ENCODE measurements at places on chromosomes 6 and 20.

GRCh38 chr6:7268816-7269555, 44.0 kb downstream of the SSR1 start:
- no peak for DNase-seq

DNA sequence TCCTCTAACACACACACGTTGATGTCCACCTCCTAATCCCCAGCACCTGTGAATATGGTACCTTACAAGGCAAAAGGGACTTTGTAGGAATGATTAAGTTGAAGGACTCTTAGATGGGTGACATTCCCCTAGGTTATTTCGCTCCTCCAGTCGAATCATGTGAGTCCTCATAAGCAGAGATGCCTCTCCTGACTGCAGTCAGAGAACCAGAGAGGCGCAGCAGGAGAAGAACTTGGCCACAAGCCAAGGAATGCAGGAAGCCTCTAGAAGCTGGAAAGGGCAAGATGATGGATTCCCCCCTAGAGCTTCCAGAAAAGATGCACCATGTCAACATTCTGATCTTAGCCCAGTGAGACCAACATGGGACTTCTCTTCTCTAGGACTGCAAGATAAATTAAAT, 133.1 kb upstream of the PTPRT start:
- DNase-seq: no peak

DNA sequence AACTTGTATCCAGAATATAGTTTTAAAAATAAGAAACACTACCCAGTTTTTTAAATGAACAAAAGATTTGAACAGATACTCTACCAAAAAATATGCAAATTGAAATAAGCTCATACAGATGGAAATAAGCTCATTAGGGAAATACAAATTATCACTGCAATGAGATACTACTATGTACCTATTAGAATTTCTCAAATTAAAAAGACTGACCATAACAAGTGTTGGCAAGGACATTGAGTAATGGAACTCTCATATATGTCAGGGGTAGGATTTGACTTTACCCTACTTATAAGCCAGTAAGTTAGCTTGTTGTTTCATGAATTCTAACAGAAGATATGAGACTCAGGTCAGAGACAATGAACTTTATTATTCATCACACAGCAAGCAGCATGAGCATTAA, 9.6 kb upstream of the ASIP start:
- DNase-seq: no peak

GRCh38 chr6:126983779-126984178, 134.7 kb upstream of the RSPO3 start:
- DNase-seq: no peak

DNA sequence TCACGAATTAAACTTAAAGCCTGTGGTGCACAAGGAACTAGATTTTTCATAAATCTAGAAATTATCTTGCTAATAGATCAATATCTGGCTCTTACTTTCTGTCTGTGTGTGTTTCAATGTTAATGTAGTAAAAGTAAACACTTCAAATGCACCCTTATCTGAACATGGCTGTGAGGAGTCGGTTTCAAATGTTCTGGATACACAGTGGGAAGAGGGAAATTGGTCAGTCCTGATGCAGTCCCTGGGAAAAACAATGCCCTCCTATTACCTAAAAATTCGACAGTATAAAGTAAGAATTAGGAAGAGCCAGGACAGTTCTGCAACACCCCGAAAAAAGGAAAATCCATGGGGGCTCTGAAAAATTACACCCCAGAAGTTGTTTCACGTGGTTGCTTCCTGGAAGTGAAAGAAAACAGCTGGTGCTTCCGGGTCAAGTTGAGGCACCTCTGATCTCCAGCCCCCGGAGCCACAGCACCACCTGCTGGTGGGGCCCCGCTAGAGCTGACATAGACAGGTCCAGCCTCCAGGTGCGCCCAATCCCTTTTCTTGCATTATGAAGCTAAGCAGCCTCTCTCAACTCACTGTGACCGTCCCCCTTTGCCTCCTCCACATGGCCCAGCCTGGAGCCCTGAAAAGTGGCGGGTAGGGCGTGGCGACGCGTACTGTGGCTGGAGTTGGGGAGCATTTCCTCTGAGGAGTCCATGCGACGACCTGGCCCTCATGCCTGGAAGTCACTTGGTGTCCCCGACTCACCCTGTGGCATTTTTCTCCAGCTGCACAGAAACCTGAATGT, 8.3 kb downstream of the SEMG2 start:
- DNase-seq: no peak

GRCh38 chr20:63567136-63567385, 7.0 kb downstream of the HELZ2 start:
- no peak for DNase-seq

GRCh38 chr20:57459897-57460296, 65.0 kb downstream of the CTCFL start:
- DNase-seq: no peak

- no peak for DNase-seq
These were observed 56.1 kb downstream of the GNAS-AS1 start for GRCh38 chr20:58794510-58795180.

DNA sequence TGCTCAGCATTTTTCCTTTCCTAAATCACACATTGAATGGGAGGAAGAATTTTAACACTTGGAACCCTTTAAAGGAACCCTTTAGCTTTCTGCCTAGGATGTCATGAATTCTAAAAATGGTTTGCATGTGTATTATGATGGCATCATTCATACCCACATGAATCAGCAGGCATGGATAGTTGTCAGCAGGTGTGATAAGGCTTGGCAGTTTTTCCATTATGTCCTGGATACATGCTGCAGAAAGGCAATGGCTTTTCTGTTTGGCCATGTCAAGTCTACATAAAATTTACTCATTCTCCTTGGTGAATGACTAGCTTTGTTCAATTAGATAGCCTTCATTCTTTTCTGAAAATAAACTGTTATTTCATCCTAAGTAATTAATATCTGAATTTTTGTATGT, 353.7 kb downstream of the GRIK2 start:
- DNase-seq: no peak

GRCh38 chr6:107646176-107646575, 156.3 kb downstream of the SOBP start:
- DNase-seq: no peak

DNA sequence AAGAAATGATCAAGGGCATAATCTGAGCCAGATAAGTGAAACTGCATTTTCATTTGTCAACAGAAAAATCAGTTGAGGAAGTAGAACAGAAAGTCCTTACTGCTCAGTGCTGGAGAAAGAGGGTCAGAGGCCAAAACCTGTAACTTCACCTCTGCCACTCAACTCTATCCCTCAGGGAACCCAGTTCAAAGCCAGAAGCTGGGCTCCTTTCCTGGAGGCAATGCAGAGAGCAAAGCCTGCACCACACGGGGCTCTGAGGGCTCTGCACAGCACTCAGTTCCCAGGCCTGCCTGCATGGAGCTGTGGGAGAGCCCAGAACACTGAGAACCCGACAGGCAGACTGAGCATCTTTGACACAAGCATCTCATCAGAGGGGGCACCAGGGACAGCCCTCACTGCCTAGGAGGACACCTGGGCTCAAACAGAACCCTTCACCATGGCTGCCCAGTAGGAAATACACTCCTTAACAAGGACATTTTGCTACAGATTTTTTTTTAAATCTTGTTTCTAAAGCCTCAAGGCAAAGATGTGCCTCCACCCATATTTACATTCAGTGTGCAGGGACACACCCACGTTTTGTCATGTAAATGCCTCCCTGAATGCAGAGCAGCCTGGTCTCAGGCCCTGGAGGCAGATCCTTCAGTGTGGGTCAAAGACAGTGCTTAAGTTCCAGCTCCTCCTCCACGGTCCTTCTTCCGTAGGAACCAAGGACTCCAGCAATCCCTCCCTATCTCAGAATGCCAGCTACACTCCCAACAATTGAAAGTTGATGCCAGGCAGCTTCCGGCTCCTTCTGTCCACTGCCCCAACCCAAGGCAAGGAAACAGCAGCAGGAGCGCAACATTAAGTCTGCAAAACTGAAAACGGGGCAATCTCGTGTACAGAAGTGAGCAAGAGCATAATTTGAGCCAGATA, 6.6 kb downstream of the RNASET2 start:
- DNase-seq: no peak

GRCh38 chr6:53673162-53673727, 7.7 kb upstream of the KLHL31 start:
- DNase-seq: no peak

- DNase-seq: no peak
These were observed 114.1 kb upstream of the SNX9 start for GRCh38 chr6:157708933-157709332.

DNA sequence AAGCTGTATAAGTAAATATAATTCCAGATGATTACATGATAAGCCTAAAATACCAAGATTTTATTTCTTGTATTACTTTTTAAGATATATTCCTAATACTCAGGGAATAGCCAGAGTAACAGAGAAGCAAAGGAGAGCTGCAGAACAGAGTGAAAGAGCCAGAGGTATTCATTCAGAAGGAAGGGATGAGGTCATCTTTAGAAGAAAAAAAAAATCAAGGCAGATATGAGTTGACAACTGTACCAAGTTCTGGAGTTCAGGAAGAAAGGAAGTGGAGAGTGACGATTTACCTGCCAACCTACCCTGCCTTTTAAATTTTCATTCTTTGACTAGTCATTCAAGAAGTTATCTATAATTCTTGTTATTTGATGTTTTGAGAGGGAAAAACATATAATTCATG, 28.8 kb upstream of the NHSL1 start:
- DNase-seq: no peak

- DNase-seq: no peak
These were observed 23.1 kb downstream of the STK35 start for GRCh38 chr20:2124564-2125213.

- no peak for DNase-seq
These were observed 91.0 kb downstream of the SCP2D1 start for GRCh38 chr20:18904624-18905023.

DNA sequence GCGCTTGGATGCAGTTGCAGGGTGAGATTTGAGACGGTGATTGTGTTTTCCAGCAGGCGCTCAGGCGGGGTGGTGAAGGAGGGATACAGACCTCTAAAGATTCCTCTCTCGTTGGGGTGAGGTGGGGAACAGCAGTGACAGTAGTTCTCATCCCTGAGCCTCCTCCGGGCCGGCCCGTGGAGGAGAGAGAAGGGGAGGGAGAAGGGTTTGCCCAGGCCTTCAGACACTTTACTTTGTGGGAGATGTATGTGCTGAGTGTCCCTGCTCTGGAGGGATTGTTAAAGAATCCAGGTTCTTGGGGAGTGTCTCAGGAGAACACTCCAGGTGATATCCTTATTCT, 41.0 kb downstream of the PSMB9 start:
- DNase-seq: no peak

GRCh38 chr20:44146272-44146671, 40.7 kb downstream of the JPH2 start:
- no peak for DNase-seq

- no peak for DNase-seq
These were observed 498.8 kb downstream of the CDKAL1 start for GRCh38 chr6:21033084-21033483.

GRCh38 chr6:151448623-151449022, 3.3 kb downstream of the RMND1 start:
- DNase-seq: no peak

- no peak for DNase-seq
These were observed 133.0 kb upstream of the HDDC2 start for GRCh38 chr6:125434760-125435159.

DNA sequence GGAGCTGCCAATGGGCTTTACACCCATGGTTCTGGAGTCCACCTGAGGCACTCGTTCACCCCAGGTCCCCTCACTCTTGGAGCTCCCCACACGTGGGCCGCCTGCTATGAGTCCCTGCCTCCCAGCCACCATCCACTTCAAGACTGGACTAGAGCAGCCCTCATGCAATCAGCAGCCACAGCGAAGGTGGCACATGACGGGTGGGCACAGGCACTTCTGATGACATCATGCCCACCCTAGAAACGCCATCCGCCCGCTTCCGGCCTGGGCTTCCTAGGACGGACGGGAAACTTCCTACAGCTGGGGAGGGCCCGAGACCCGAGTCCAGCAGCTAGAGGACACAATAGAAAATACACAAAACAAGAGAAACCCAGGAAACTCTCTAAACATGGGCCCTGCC, 85.5 kb downstream of the PDE10A start:
- DNase-seq: no peak

DNA sequence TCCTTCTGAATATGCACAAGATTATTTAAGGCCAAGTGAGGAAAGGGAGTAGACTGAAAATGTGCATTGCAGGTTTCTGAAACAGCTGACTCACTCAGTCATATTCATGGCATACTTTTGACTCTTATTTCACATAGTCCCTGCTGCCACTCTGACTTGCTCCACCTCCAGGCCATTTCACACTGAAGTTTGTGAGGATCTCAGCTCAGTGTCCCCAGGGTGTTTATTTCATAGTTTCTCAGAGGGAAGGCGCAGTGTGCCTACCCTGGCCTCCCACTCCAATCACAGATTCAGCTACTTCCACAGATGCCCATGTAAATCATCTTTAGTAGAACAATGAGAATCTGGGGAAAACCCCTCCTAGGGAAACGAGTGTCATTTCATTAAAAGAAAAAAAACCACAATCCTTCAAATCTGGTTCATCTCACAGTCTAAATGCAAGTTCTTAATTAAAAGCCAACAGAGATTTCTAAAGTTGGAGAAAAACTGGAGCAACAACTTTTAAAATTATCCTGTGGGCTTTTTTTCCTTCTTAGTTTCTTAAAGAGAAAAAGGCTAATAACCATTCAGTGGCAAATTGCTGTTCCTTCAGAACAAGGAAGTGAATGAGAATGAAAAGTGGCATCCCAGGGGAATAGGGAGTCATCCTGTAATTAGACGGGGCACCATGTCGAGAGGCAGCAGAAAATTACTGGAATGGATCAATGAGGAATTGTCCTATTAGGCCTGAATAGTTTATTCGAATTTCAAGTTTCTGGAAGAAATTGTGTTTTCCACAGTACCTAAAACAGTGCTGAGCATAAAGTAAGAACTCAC, 133.6 kb downstream of the TFAP2B start:
- no peak for DNase-seq

GRCh38 chr6:117222861-117223260, 42.5 kb upstream of the VGLL2 start:
- DNase-seq: no peak

- peak; percentile 18 for DNase-seq
These were observed 11.2 kb downstream of the GNAS-AS1 start for GRCh38 chr20:58839474-58839874.

GRCh38 chr20:19730706-19731105, 27.4 kb upstream of the RIN2 start:
- DNase-seq: no peak

DNA sequence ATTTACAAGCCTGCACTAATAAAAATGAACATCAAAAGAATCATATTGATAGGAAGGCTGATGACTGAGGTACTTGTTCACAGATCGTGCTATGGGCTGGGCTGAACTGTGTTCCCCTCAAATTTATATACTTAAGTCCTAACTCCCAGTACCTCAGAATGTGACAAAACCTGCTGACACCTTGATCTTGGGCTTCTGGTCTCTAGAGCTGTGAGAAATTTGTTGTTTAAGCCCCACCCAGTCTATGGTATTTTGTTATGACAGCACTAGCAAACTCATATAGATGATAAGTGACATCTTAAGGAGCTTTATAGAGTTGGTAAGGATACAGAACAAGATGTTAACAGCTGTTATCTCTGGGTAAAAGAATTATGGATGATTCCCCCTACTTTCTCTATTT, 13.8 kb downstream of the UBE2V1 start:
- DNase-seq: no peak

Measured in activated T-helper 1 cell treated with Interleukin-2 at 50 U/mL for 16 hours (primary cell).